ENCODE measurements at places on chromosomes 1 and 21.

DNA sequence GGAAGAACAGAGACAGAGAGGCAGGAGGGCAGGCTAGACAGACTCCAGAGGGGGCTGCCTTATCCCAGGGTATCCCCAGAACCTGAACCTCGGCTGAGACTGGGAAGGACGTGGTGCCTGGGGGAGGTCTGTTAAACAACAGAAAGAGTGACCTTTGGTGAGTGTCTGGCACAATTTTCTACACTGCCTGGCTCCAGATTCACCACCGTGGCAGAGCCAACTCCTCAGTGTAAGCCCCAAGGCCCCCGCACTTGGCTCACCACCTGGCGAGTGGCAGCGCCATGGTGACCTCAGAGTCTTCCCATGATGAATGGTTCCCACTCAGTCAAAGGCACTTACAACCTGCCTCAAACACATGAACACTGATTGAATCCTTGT, 6.5 kb downstream of the RD3 start:
- DNase-seq = no peak

DNA sequence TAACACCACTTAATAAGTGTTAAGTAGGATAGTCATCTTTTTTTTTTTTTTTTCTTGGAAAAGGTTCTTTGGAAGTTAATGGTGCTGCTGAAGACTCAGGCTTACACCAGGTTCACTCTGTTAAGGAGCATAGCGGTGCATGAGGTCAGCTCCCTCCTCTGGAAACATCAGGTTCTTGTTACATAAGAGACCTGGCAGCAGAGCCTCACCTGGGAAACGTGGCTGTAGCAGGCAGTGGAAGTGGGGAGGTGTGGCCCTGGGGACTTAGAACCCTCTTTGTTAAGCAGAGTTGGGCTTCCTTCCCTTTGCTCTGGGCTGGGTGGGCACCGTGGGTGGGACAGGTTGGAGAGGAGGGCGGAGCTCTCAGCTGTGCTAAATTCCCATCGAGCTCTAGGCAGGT, 104.1 kb downstream of the CNIH3 start:
- no peak for DNase-seq

GRCh38 chr21:45478115-45478801, 64.0 kb downstream of the SLC19A1 start:
- DNase-seq = peak; percentile 82

DNA sequence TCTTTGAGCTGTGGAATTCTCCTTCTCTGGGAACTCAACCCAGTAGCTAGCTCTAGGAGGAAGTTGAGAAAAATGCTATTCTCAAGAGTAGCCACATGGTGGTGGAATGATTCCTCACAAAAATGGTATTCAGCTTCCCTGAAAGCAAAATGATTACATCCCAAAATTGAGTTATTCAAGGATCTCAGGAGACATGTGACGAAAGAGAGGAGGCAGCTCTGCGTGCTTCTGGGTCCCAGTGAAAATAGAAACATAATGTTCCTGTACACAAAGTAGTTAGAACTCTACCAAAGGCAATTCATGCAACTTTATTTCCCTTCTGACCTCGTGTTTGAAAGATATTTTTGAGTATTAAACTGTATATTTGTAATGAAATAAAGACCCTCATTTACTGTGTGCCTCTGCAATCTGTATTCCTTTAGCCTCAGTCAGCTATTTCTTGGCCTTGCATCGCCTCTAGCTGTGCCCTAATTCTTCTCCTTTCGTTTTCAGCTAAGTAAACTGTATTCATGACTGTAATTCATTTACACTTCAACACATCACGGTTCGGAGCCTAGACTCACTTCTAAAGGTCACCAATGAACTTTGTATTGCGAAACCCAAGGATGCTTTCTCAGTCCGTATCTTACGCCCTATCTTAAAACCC, 167.3 kb downstream of the FASLG start:
- DNase-seq = no peak

- no peak for DNase-seq
Measured at GRCh38 chr21:45103971-45104520, 29.7 kb downstream of the ADARB1 start.

GRCh38 chr1:210129759-210130158, 102.8 kb upstream of the SERTAD4 start:
- DNase-seq = no peak

DNA sequence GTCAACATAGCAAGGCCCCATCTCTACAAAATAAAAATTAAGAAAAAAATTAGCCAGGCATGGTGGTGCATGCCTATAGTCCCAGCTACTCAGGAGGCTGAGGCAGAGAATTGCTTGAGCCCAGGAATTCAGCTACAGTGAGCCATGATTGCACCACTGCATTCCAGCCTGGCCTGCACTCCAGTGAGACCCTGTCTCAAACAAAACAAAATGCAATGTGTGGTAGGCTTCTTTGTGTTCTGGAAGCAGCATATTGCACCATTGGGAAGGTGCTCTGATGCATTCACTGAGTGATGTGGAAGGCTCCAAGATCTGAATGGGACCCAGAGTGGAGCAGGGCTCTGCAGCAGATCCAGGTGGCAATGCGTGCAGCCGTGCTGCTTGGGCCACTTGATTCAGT, 99.6 kb upstream of the COG2 start:
- no peak for DNase-seq

- DNase-seq = no peak
Measured at GRCh38 chr1:119531606-119532323, 24.8 kb downstream of the HSD3B1 start.

DNA sequence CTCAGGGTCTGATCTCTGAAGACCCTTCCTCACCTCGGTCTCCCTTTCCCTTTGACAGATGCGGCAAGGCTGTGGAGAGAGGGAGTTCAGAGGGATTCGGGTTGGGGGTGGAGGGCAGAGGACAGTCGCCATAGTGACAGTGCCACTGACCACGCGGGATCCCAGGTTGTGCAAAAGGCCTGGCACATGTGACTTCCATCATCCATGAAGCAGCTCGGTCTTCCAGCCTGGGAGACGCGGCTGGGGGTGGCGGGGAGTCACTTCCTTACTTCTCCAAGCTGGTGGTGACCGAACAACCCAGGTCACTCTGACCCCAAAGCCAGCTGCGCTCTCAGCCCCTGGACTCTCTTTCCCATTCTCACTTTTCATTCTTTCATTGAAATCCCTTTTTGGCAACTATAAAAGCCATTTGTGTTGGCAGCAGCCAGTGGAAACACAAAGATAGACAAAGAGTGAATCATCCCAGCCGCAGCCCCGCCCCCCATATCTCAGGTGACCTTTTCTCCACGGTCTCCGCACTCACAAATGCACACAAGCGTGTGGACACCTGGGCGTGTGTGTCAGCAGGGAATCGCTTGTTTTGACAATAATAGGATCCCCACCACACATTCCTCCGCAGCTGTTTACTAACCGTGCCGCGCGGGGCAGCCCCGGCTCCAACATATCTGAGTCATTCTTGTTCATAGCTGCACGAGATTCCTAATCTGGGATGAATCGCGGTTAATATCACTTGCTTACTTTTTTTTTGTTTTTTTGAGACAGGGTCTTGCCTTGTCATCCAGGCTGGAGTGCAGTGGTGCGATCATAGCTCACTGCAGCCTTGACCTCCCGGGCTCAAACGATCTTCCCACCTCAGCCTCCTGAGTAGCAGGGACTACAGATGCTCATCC, 68.3 kb downstream of the DHRS3 start:
- DNase-seq = peak; percentile 44

DNA sequence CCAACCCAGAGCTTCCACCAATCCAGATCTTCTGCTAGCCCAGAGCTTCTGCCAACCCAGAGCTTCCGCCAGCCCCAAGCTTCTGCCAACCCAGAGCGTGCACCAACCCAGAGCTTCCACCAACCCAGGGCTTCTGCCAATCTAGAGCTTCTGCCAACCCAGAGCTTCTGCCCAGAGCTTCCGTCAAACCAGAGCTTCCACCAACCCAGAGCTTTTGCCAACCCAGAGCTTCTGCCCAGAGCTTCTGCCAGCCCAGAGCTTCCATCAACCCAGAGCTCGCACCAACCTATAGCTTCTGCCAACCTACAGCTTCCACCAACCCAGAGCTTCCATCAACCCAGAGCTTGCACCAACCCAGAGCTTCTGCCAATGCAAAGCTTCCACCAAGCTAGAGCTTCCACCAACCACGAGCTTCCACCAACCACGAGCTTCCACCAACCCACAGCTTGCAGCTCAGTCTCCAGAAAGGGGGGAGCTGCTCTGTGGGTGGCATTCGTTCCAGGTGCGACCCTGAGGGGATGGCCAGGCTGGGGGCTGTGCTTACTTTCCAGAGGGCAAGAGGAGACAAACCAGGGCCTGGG, 23.8 kb downstream of the CRYAA start:
- DNase-seq = no peak

- no peak for DNase-seq
Measured at GRCh38 chr1:221714227-221715152, 27.4 kb downstream of the DUSP10 start.
